ENCODE measurements at places on chromosomes 5 and 9.

DNA sequence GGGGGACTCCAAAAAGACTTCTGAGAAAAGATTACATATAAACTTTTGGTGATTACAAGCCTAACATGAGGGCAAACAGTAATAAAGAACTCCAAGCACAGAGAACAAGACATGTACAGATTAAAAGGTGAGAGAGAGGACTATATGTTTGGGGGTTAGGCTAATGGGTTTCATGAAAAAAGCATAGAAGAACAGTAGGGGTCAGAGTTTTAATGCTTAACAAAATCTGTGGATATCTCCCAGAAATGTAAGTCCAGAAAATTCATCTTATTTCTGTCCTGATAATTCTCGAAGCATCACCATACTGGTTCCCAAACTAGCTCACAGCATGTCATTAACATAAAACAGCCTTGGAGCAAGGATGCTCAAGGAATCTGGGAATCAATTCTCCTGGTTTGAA lies 137.2 kb downstream of the ARRDC3 start:
- DNase-seq: no peak

DNA sequence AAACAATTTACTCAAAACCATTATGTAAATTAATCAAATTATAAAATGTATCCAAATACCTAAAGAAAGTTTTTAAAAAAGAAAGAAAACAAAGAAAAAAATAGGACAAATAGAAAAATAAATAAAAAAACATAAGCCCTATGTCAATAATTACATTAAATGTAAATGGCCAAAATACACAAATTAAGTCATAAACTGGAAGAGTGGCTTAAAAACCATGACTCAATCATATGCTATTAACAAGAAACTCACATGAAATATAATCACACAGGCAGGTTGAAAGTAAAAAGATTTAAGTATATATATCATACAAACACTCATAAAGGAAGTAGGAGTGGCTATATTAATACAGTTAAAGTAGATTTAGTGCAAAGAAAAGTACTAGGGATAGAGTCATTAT lies 95.3 kb downstream of the PRELID2 start:
- DNase-seq: no peak

DNA sequence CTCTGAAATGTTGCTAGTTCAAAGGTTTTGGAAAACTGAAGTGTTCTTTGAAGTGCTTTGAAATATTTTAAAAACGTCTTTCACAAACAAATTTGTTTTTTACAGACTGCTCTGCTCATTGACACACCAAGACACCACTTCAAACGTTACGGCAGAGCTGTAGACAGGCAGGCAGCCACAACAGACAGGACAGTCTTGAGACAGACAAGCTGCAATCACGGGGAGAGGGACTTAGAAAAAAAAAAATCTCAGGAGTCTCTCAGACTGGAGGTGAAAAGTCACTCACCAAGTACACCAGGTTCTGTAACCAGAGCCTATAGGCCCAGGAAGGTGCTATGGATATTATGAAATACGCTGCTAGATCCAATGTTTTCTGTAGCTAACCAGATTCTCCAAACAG lies 135.4 kb downstream of the ISL1 start:
- DNase-seq: no peak

DNA sequence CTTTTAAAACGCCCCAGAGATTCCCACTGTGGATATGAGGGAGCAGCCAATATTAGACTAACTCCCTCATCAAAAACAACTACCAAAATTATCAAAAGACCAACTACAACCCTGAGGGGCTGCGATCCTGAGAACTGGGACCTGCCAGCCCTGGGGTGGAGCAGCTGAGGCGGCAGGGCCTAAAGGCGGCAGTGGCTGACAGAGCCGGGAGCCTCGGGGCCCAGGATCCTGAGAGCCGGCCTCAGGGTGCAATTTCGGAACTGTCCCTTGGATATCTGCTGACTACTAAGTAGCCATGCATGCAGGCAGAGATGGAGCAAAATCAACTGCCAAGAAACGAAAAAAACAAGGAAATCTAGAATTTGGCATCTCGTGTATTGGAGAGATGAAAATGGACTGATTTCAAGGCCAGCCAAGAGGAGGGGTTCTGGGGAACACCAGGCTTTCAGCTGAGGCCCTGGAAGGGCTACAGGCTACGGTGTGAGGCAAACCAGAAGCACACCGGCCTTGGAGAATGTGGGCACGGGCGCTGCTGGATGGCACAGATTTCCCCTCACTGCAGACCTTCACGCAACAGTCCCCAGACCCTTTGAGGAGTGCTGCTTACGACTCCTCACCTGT lies 63.6 kb upstream of the UBAC1 start:
- no peak for DNase-seq

DNA sequence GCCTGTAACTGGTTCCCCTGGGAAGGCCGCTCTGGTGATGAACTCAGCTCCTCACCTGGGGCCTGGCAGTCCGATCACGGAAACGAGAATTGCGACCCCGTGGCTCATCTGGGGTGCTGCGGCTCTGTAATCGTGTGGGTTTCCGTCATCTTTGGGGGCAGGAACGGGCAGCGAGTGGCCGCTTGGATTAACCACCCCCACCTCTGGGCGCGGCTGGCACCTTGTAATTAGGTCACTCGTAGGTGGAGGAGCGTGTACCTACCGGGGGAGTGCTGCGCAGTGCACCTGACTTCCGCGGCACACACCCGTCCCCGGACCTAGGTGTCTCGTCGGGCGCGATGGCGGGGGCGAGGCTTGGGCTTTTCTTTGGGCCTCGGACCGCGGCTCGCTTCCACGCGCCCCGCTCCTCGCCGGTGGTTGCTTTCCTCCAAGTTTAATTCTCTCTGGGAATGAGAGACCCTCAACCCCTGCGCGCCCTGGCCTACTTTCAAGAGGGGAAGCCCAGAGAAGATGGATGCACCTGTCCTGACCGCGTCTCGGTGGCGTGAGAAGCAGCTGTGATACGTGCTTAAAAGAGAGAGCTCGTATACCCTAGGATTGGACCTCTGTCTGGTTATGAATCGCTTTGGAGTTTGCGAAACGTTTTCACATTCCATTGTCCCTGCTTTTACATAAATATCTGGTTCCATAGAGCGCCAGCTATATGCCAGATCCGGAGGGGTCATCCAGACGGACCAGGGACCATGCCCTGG lies 744 bp upstream of the PPP2CA start:
- no peak for DNase-seq

- DNase-seq: no peak
Observed at GRCh38 chr5:106545325-106545724, 1125.4 kb downstream of the EFNA5 start.

DNA sequence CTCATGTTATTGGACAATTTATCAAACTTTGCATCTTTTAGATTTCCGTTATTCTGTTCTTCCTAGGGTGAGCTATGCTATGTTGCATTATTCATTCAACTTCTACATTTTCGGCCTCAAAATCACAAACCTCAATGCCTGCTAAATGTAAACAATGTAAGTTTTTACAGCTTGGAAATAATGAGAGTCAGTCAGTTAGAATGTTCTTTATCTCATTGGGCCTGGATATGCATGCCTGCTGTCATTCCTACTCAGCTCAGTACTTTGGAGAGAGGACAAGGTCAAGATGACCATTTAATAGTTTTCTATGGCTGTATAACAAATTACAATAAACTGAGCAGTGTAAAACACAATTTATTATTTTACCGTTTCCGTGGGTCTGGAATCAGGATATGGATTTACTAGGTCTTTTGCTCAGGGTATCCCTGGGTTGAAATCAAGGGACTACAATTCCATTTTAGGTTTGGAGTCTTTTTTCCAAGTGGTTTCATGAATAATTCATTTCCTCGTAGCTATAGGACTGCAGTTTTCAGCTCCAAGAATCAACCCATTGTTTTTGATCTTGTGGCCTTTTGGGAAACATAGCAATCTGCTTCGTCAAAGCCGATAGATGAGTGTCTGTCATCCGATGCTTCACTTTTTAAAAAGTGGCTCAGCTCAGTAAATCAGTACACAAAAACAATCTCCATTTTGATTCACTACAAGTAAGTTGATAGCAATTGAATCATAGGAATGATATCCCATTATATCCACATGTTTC lies 1143.2 kb upstream of the CDH6 start:
- DNase-seq: no peak

DNA sequence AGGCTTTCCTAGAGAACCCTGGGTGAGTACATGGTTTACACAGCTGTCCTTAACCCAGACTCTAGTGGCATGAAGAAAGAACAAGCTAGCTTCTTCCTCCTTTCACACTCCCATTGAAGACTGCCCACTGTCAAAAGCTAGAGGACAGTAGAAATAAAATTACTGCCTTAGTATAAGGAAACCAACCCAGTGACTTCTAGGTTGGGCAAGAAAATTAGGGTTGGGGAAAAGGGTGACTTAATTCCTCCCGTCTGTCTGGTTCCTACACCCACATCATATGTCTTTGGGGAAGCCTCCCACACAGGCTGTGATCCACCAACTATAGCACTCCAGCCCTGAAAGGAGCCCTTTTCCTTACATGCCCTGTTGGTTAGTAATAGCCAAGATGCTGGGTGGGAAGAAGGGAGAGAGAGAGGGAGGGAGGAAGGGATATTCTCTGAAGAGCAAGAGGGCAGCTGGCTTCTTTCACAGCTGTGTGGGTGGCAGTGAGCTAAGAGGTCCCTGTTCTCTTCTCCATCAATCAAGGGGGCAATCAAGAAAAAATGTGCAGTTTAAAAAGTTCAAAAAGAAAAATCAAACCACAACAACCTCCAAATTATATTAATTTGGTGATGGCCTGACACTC lies 21.7 kb downstream of the HBEGF start:
- no peak for DNase-seq

DNA sequence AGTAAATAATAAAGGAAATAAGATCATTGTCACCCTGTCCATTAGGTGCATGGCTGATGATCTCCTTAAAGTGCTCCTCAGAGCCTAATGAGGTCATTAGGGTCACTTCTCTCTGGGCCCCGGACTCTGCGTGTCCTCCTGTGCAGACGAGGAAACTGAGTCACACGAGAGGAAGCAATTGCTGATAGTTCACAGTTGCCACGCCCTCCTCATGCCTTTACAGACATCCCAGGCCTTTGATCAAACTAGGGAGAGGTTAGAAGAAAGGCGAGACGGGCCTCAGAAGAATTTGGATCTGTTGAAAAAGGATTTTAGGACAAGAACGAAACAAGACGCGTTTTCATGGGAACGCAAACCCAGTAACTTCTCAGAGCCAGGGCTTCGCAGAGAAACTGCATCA lies 32.0 kb upstream of the MSX2 start:
- DNase-seq: no peak

GRCh38 chr9:93569621-93570174 lies 6.7 kb upstream of the PHF2 start:
- DNase-seq: no peak

- no peak for DNase-seq
Observed at GRCh38 chr9:75604661-75605060, 285.8 kb upstream of the PCSK5 start.

- no peak for DNase-seq
Observed at GRCh38 chr5:123787136-123787535, 275.2 kb downstream of the CSNK1G3 start.

DNA sequence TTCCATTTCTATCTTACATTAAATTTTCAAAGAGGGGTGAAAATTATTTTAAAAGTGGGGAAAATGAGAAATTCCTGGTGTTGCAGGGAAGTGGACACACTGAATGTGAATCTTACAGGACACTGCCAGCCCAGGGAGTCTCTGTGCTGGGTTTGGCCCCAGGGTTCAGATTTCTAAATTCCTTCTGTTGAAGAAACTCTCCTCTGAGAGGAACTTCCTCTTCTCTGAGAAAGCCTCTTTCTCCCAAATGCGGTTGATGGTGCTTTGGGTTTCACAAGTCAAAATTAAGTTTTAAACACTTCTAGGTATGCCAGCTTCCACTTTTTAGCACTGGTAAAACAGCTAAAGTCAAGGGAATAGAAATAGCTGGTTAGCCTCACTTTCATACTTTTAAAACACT lies 317.9 kb upstream of the ITGA1 start:
- DNase-seq: no peak

- no peak for DNase-seq
Observed at GRCh38 chr5:175547842-175548241, 69.5 kb downstream of the SFXN1 start.
